ENCODE measurements at places on chromosomes 2 and 18.

DNA sequence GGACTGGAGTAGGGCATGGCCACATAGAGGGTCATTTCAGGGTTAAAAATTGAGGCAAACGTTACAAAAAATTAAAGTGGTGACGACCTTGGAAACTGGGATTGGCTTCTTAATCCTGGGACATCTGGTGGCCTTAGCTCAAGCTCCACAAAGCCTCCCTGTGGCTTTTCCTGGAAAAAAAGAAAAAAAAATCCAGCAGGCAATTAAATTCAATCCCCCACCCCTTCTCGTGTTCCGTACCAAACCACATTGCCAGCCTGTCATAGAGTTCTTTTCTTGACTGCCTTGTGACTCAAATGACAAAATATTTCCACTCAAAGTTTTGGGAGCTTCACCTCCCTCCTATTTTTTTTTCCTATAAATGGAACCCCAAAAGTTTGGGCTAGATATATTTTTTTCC lies 195.6 kb downstream of the HRH4 start:
- DNase-seq: no peak

- DNase-seq: no peak
Observed at GRCh38 chr2:19876751-19877150, 25.0 kb downstream of the TTC32 start.

DNA sequence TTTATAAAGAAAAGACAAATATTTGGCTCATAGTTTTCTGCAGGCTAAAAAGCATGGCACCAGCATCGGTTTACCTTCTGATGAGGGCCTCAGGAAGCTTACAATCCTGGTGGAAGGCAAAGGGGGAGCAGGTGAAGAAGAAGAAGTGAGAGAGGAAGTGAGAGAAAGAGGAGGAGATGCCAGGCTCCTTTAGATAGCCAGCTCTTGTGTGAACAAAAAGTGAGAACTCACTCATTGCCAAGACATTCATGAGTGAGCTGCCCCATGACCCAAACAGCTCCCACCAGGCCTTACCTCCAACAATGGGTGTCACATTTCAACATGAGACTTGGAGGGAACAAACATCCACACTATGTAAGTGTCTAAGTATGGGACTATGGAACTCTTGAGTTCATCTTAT lies 14.3 kb downstream of the CCDC150 start:
- DNase-seq: no peak

- DNase-seq: no peak
Observed at GRCh38 chr2:113179446-113180045, 5.8 kb downstream of the PSD4 start.

GRCh38 chr2:48207851-48208250 lies 301.6 kb upstream of the FBXO11 start:
- DNase-seq: no peak

- DNase-seq: no peak
Observed at GRCh38 chr2:70557171-70557838, 3.7 kb upstream of the TGFA start.

GRCh38 chr2:56086336-56086735 lies 97.5 kb upstream of the CCDC85A start:
- DNase-seq: no peak

GRCh38 chr2:234493796-234494195 lies 3.1 kb downstream of the ARL4C start:
- no peak for DNase-seq

DNA sequence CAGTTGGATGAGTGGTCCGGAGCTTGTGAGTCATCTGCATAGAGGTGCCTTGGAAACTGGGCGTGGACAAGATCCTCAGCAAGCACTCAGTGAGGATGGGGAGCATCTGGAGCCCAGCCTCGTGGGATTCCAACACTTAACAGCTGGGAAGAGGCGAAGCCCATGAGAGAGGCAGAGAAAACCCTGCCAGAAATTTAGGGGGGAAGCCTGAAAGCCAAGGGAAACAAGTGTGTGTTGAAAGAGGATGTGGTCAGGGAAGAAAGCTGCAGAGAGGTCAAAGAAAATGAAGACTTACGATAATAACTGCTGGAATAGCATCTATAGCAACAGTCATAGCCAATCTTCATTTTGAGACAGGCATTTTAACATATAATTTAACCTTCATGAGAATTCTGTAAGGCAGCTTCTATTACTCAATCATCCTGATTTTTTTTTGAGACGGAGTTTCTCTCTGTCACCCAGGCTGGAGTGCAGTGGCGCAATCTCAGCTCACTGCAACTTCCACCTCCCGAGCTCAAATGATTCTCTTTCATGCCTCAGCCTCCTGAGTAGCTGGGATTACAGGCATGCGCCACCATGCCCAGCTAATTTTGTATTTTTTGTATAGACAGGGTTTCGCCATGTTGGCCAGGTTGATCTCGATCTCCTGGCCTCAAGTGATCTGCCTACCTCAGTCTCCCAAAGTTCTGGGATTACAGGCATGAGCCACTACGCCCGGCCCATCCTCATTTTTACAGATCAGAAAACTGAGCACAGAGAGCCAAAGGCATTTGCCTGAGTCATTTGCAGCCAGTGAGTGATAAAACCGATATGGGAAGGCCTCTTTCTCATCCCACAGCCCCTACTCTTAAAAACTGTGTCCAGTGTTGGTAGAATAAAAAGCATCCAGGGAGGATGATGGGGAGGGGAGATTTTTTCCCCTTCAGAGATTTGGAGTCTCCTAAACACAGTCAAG lies 214.4 kb upstream of the EPAS1 start:
- DNase-seq: no peak

GRCh38 chr2:214775971-214776370 lies 33.5 kb downstream of the BARD1 start:
- no peak for DNase-seq

GRCh38 chr2:42118754-42119569 lies 50.2 kb upstream of the EML4 start:
- no peak for DNase-seq

GRCh38 chr2:227627769-227628168 lies 10.5 kb downstream of the SCYGR4 start:
- no peak for DNase-seq

DNA sequence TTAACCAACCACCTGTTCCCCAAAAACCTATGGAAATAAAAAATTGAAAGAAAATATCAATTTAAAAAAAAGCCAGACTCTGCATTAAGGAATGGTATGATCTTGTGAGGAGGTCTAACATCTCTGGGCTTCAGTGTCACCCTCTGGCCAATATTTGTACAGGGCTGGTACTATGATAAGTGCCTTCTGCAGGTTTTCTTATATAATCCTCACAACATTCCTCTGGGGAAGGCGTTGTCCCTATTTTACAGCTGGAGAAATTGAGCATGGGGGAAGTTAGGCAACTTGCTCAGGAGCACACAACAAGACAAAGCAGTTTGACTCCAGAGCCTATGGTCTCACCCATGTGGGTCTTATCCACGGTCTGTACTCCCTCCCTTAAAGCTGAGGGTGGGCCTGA lies 86.0 kb downstream of the ZBTB7C start:
- no peak for DNase-seq

- no peak for DNase-seq
Observed at GRCh38 chr18:49207361-49207760, 253.1 kb downstream of the DYM start.

DNA sequence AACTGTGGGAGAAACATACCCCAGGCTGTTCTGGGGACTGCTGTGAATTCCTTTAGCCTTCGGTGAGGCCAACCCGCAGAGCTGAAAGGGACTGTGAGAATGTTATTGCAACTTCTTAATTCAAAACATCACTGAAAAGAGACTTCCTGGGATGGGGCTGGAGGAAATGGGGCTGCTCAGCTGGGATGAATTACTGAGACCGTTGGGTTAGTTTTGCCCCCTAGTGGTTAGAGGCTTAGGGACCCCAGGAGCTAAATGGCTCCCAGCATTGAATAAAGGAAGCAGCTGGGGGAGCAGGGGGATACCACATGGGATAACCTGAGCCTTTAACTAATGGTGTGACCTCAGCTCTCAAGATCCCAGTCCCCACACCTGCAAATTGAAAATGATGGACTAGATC lies 941.1 kb upstream of the FANCL start:
- DNase-seq: no peak

GRCh38 chr2:121480826-121481225 lies 49.9 kb upstream of the RNU4ATAC start:
- no peak for DNase-seq

GRCh38 chr2:96801005-96801785 lies 14.9 kb upstream of the CNNM3 start:
- DNase-seq: peak; percentile 53

GRCh38 chr2:141522048-141522447 lies 608.8 kb downstream of the LRP1B start:
- no peak for DNase-seq

DNA sequence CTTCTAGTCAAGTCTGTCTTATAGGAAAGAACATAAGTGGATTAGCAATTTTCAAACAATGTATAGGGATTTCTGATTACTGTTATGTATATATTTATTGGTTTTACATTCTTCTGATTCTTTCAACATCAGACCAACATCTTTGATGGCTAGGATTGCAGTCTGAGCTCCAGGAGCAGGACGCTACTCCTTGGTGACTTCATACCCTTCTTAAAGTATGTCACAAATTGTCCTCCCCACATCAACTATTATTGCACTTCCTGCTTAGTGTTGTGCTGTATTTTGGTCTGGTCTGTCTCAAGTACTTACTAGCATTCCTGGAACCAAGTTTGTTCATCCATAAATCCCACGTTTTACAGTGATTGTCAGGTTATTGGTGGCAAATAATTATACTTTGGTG lies 49.0 kb downstream of the MAP2 start:
- DNase-seq: no peak

- no peak for DNase-seq
Observed at GRCh38 chr2:179932786-179933185, 71.4 kb upstream of the ZNF385B start.

DNA sequence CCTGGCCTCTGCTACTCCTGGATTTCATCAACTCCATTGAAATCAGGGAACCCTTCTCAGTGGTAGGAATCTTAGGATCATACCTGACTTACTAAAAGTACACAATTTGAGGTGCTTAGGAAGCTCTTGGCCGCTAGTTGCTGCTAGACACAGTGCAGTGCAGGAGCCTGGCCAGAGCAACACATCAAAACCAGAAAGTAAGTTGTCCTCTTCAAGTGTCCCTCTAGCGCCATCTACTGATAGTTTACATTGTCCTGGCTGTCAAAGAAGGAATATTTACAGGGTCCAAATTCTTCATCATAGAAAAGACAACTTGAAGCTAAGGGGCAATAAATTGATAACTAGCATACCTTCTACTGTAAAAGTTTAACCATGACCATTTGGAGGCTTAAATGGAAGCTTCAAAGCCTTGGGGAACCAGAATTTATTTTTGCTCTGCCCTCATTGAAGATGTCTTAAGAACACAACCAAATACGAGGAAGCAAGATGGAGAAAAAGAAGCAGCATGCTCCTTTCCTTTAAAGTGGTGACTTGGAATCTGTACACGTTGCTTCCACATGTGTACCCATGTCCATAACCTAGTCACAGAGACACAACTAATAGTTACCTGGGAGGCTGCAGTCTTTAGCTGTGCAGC lies 889.1 kb upstream of the GCFC2 start:
- DNase-seq: no peak

DNA sequence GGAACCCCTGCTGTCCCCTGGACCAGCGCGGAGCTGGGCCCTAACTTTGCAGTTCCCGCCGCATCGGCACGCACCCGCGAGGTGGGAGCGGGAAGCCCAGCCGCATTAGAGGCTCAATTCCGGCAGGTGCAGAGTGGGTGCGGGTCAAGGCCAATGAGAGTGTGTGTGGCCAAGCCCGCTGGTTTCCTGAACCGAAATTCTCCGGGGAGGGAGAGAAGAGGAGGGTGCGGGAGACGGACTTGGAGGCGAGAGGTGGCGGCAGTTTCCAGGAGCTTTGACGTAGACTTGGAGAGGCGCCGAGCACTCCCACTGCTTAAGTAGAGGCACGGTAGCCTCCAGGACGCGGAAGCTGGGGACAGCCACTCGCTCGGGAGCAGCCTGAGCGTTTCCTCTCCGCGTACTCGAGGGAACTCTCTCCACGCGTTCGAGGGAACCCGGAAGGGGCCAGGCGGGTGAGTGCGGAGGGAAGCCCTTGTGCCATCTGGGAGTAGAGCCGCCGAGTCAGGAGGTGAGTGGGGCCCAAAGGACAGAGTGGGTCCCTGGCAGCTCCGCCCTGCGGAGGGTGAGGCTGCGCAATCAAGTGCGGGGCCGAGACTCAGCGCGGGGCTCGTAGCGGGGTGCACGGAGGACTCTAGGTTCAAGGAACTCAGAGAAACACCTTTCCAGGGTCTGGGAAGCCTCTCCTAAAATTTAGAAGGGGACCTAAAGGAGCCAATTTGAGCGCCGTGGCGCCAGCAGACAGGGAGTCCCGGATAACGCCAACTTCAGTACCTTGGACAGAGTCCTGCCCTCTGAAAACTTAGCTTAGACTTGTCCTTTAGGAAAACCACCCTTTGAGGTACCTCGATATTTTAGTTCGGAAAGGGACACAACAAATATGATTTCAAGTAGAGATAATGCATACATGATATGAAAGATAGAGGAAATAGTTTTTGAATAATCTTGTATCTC lies at the start of gene FAM237A:
Gene FAM237A (plus strand): TSS at position 413 of the 951 bp plus-strand sequence. CDS start 1,750 bp downstream, outside the sequence.
- no peak for DNase-seq

GRCh38 chr2:141697035-141697434 lies 433.8 kb downstream of the LRP1B start:
- no peak for DNase-seq

DNA sequence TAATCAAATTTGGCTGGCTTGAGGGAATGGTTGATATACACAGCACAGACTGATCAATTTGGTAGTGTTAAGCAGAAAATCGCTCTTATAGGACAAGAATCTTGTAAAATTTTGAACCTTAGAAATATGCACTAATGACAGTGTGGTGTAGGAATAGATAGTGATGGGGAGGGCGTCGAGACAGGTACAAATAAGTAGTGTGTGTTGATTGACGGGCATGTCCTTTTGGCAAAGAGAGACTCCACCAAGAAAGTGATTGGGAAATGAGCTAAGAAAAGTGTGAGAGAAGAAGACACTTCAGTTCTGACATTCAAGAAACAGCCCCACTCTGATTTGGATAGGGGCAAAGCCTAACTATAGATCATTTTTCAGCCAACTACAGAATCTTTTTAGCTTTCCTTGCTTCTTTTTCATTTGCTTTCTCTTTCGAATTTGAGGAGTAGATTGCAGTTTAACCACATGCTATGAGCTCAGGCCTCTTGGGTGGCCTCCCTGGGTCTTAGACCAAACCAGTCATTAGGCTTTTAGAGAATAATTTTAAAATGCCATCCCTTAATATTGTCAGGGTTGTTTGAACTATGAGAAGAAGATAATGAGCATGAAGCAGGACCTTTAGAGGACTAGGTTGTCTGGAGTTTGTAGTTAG lies 127.1 kb downstream of the CERS6 start:
- no peak for DNase-seq

GRCh38 chr2:100482741-100483140 lies 12.5 kb downstream of the NMS start:
- DNase-seq: no peak

- DNase-seq: no peak
Observed at GRCh38 chr2:60317844-60318243, 235.6 kb downstream of the BCL11A start.

DNA sequence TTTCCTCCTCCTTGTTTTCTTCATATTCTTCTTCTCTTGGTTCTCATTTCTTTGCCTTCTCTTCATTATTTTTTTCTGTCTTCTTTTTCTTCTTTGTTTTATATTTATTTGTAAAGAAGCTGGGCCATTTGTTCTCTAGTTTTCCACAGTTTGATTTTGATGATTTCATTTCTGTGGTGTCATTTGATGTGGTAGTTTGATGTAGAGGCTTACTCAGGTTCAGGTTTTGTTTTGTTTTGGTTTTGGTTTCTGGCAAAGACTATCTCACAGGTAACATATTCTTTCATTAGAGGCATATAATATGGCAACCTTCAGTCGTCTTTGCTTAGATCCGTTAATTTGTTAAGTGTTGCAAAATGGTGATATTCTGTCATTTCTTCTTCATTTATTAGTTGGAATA lies 75.3 kb downstream of the BABAM2 start:
- no peak for DNase-seq

- DNase-seq: no peak
Observed at GRCh38 chr18:25230658-25231326, 121.2 kb downstream of the ZNF521 start.

Measured in activated T-helper 1 cell treated with Interleukin-2 at 50 U/mL for 16 hours (primary cell).